Stimulated activated CD4-positive, alpha-beta T cell treated with anti-CD3 and anti-CD28 coated beads, Interleukin-12 subunit alpha, Interleukin-12 subunit beta, amount 100 ng/mL, for 4 hours (primary cell): ENCODE measurements at places on chromosomes 12 and 14.

DNA sequence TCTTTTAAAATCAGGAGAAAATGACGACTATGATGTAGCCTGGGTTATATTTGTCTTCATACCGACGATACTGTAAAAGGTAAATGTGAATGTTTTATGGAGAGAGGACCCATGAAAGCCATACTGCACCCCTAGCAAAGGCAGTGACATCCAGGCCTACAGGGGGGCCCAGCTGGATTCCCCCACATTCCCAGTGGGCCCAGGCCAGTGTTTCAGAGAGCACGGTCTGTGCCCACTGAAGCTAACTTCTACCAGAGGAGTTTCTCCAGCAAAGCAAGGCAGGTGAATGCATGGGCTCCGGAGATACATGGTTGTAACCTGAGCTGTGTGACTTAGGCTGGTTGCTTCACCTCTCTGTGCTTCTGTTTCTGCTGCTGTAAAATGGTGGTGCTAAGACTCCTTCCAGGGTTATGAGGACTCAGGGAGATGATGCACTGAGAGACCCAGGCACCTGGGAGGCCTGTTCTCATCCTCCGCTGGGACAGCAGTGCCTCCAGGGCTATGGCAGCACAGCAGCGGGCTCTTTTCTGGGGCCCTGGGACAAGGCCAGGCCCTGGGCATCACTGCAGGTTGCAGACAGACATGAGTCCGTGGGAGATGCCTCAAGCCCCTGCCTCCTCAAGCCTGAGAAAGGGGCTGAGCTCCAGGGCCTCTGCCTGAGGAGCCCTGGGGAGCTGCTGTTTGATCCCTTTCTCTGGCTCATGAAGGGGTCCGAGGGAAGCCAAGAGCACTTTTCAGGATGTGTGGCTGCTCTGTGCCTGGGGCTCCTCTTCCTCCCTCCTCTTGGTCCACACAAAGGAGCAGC lies 73.7 kb downstream of the SERPINA3 start:
- DNase-seq = no peak

DNA sequence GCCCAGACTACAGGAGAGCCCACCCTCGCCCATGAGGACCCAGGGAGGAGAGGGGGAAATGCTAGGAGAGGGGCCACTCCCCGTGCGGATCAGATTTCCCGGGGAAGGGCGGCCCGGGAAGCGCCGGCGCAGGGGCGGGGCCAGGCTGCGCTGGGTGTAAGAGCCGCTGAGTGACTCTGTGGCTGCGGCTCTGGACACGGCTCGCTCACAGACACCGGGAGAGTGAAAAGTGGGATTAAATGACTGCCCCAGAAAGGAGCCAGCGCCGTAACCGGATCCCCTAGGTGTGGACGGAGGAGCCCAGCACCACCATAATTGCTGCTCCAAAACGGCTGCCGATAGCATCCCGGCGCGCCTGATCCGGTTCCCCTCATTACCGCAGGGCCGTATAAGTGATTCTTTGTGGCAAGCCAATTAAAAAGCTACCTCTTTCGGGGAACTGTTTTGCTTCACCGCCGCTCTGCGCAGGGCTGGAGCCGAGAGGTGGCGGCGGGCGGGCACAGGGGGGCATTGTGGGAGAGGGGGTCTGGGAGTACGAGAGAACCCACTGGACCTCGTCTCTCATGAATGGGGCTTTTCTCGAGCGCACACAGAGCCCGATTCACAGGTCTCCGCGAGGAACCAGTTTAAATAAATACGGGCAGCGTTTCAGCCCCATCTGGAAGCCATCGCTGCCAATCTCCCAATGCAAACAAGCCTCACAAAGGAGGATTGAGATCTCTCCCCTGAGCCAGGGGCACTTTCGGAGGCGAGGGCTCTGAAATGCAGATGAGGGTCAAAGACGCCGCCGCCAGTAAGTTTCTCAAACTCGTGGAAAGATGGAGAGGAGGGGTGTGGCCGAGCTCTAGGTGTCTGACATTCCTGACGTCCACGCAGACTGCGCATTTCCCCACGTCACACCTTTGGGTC lies 2.5 kb downstream of the COL2A1 start:
- DNase-seq = no peak

- DNase-seq = no peak
These were observed 42.0 kb downstream of the EVL start for GRCh38 chr14:100107236-100107635.

DNA sequence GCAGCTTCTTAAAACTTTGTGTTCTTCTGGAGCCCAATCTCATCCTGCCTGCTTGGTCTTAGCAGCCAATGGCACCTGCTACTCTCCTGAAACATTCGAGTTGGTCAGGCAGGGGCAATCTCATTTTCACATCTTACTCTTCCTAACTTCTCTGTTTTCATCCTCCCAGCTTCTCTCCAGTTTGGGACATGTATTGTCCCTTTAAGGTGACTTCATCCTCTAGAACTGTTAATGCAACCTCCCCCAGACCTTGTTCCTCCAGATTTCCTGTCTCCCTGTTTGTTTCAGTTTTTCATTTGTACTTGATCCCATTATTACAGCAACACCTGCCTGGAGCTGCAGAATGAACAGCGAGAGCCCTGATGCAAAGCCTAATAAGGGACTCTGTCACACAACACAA lies 31.3 kb downstream of the SERPINA11 start:
- DNase-seq = no peak

- no peak for DNase-seq
These were observed 61.2 kb downstream of the FBXL14 start for GRCh38 chr12:1533205-1533601.

DNA sequence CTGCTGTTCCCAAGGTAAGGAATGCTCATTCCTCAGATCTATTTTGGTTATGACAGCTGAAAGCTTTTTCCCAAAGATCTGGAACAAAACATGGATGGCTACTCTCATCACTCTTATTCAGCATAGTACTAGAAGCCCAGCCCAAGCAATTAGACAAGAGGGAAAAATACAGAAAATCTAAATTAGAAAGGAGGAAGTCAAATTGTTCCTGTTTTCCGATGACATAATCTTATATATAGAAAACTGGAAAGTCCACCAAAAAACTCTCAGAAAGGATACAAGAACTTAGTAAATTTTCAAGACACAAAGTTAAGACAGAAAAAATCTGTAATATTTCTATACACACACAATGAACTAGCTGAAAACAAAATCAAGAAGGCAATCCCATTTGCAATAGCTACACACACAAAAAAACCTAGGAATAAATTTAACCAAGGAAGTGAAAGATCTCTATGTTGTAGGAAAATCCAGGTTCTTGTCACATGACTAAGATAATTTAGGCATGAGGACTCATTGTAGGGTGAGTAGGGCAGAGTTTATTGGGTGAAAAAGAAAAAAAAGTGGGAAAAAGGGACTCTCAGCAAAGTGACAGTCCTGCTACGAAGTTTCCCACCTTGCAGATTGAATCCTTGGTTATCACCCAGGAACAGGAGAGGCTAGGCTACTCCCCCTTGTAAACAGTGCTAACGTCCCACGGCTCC lies 28.6 kb upstream of the KLRB1 start:
- DNase-seq = no peak

GRCh38 chr12:32052212-32052713 lies 54.4 kb upstream of the BICD1 start:
- DNase-seq = no peak

DNA sequence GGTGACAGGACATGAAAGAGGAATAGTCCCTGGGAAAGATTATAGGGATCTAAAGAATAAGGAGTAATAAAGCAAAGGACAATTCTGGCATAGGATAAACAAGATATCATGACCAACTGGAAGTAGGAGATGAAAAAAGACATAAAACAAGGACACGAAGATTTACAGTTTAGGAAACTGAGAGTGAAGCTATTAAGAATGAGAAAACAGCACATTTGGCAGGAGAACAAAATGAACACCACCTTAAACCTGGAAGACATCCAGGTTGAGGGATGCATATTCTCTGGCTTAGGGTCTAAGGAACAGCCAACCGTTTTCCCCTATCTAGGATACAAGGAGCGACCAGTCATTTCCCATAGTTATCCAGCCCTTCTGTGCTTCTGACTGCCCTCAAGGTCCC lies 1.9 kb downstream of the TRIP11 start:
- no peak for DNase-seq

- no peak for DNase-seq
These were observed 104.6 kb downstream of the EGLN3 start for GRCh38 chr14:33846100-33846824.

GRCh38 chr14:103073367-103073875 lies 10.6 kb upstream of the LBHD2 start:
- no peak for DNase-seq

DNA sequence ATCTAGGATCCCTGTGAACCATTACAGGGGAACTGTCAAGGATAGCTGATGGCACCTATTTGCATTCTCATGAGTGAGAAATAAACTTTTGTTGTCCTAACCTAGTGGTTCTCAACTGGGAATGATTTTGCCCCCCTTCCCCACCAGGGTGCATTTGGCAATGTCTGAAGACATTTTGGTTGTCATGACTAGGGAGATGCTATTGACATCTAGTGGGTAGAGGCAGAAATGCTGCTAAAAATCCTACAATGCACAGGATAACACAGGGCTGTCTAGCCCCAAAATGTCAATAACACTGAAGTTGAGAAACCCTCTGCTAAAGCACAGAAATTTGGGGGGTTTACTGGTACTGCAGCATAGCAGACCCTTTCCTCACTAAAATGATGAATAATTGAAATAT lies 140.9 kb upstream of the SRRM4 start:
- DNase-seq = no peak

DNA sequence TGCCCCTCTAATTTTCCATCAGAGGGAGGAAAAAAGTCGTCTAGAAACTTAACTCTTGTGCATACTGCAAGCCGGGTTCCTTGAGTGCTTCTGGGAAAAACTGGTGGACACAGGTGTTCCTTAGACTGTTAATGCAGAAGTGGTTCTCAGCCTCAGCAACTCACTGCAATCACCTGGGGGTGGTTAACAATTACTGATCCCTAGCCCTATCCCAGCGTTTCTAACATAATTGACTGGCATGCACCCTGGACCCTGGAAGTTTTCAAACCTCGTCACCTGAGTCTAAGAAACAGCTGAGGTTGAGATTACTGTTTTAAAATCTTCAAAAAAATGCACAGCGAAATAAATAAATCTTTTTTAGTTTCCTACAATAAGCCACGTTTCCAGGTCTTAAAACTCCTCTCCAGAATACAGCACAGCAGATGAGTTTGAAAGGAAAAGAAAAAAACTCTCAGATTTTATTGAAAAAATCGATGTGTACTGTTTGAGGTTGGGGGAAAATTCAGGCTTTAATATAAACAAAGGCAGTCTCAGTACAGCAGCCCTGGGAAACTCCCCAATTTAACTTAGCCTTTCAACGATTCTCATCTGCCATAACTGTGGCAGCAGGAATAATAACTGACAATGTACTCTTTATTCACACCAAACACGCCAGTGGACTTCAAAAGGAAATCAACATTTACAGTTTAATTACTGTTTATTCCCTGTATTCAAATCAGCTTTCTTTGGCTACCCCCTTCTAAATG lies 45.4 kb downstream of the PHLDA1 start:
- DNase-seq = no peak

DNA sequence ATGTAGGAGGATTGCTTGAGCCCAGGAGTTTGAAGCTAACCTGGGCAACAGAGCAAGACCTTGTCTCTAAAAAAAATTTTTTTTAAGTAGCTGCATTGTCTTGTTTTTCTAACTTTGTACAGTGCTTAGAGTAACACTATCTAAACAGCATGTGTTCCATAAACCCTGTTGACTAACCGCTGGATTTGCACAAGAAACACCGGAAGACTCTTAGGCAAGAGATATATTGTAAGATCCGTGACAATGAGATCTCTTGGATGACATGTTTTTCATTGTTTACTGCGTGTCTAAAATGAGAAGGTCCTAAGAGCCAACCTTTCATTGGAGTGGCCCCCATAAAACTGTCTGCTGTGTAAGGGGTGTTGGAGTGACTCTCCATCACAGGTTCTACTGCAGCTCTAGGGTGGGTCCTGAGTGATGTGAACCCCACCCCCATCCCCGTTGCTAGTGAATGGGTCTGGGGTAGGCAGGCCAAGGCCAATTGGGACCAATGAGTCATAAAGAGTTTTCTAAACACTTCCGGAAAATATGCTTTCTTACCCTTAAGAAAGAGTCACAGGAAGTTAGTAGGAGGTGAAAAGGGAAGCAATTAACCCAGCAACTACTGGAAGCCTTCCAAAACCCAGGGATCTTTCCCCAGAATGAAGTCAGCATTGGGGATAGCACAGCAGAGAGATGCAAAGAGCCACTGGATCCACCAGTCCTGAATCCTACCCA lies 24.3 kb upstream of the PCNX1 start:
- no peak for DNase-seq
